ENCODE measurements at places on chromosomes 6 and 20.

DNA sequence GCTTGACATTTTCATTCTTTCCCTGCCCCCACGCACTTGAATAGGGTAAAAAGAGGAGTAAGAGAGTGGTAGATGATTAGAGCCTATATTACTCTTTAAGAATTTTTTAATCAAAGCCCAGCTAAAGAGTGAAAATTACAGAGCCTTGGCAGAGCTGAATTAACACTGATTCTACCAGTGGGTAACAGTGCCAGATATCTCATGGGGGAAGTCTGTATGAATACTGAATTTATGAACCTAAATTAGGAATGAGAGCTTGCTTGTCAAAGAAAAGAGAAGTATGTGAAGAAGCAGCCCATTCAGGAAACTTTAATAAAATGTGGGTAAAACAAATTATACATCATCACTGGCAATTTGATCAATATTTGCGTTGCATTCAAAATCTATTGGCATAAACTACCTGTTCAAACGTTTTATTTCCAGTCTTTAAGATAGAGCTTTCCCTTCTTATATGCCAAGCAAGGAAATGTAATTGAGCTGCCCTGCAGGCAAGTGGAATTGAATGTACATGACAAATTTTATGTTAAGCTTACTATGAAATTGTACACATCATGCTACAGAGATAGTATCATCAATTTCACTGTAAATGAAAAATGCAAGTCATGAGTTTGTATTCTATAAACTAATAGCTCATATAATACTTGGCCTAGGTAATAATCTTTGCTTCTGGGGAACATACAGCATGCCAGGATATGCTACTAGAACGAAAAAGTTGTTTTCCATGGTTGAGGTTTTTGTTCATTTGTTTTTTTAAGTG is 14.5 kb downstream of the SOBP start:
- DNase-seq = no peak

- no peak for DNase-seq
Observed at GRCh38 chr20:709423-709822, 33.8 kb upstream of the SCRT2 start.

- peak; percentile 35 for DNase-seq
Observed at GRCh38 chr6:34391786-34392496, 528 bp downstream of the NUDT3 start.

GRCh38 chr6:160837146-160837545 is 135.1 kb downstream of the PLG start:
- DNase-seq = no peak

GRCh38 chr6:37180075-37180474 is 10.1 kb downstream of the PIM1 start:
- DNase-seq = no peak

DNA sequence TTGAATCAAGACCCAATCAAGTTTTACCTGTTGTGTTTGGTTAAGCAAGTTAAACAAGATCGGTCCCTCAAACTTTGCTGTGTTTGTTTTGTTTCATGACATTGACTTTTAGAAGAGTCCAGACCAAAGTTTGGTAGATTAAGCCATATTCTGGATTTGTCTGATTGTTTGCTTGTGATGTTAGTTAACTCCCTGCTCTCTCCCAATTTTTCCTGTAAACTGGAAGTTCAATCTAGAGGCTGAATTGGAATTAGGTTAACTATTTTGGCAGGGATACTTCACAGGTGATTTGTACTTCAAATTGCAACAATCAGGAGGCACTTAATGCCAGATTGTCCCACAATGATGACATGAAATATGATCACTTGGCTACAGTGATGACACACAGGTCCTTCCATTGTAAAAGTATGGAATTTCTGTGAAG is 13.6 kb upstream of the SH3BGRL2 start:
- DNase-seq = no peak

DNA sequence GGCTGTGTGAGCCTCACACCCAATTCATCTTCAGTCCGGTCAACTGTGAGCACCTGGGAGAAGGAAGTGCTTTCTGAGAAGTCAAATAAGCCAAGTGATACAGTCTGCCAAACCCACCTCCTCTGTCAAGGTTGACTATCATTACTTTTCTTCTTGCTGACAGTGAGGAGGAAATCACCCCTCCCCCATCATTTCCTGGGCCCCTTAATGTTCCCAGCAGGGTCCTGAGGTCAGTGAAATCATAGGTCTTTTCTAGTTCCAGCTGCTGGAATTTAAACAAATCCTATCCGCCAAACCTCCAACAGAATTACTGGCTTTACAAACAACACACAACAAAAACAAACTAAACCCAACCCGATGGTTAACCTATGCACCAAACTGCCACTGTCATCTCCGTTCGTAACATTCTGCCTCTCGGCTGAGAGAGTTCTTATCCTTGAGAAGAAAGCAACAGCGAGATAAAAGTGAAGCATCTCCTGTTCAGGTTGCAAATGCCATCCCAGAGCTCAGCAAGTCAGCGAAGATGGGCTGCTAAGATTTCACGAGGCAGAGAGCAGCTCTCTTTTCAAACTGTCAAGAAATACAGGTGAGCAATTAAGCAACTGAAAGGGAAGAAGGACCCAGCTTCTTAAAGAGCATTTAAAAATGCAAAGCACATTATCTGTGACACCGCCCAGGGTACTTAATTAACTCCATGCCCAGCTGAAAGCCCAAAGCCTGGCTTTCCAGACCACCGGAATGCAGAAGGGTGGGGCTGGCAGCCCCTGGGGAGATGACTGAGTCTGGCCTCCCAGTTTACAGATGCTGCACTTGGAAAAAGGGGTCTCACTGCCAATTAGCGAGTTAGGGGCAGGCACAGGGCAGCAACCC is 24.7 kb downstream of the GFOD1 start:
- no peak for DNase-seq

GRCh38 chr6:99606656-99607415 is at the start of gene PRDM13:
TSS of gene PRDM13 (plus strand) at chr6:99606833. CDS start at chr6:99607035, 202 bp downstream.
- no peak for DNase-seq

DNA sequence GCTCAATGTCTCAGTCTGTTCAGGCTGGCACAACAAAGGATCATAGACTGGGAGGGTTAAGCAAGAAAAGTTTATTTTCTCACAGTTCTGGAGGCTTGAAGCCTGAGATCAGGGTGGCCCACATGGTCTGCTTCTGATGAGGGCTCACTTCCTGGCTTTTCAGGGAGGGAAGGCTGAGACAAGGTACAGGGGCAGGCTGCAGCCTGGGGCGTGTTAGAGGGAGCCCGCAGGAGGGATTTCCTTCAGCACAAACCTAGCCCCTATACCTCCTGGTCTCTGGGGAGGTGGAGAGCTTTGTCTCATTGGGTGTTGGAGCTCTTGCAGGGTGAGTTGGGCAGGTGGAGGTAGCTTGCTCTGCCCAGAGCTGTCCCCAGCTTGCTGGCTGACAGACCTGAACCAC is 81.1 kb upstream of the GPR6 start:
- no peak for DNase-seq

DNA sequence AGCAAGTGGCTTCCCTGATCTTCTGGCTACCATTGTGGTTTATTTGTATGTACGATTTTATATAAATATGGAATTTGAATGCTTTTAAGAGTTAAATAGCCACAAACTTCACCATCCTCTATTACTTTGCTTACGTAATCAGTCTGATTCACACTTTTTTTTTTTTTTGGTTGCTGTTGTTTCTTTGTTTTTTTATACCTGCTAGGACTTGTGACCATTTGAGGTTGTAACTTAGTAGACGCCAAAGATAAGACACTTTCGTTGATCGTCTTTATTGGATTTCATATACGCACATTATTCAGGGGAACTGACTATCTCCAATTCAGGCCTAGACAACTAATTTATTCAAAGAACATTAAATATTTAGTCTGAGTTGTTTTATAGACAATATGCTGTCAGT is 559.0 kb downstream of the CBLN4 start:
- no peak for DNase-seq

GRCh38 chr20:63751471-63752271 is 12.1 kb downstream of the SLC2A4RG start:
- no peak for DNase-seq

- DNase-seq = no peak
Observed at GRCh38 chr20:46022411-46023147, 6.4 kb upstream of the SLC12A5 start.

DNA sequence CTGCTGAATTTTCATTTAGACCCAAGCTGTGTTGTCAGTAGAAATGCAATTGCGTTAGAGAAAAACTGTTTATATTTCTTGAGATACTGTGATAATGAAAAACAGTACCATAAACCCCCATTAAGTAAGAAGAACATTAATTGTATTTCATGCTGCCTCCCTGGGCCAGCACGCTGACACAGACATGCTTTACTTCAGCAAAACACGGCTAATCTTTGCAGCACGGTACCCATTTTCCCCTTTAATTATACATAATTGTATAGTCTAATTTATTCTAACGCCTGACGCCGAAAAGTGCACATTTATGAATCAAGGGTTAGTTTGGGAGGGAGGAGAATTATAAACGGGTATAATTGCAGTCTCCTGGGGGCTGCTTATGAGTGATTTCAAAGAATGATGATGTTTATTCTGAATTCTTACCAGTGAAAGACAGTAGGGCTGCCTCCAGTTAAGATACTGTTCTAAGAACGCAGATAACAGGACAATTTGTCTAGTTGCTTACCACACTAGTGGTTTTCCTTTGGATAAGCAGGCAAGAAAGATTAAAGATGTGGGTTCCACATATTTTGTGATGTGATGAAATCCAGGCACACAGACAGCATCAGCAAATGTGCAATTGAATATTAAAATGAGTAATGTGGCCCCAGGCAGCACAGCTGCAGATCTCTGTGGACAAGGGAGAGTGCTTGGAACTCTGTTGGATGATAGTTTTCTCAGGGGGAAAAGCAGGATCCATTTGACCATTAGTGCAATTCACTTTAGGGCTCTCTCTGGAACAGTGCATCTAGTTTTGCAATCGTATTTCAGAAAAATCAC is 4.7 kb upstream of the SULF2 start:
- no peak for DNase-seq

All from NCI-H524 treated with DMSO at 0.1 percent for 48 hours (cell line).